ENCODE measurements at places on chromosomes 3 and 15.

DNA sequence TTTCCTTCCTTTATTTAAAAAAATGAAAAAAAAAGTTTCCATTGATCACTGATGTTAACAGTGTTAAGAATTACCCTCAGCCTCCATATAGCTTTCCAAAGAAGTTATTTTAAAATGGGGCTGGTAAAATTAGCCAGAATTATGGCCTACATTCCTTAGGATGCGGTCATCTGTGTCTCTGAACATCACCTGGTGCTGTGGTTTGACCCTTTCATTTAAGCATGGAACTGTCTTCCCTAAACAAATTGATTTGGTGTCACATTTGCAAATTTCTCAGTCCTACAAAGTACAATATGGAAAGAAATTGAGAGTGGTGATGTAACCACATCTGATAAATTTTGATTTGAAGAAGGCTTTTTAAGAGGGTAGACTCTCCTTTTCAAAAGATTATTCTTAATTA is 40.3 kb upstream of the ZPLD1 start:
- DNase-seq, result no peak

DNA sequence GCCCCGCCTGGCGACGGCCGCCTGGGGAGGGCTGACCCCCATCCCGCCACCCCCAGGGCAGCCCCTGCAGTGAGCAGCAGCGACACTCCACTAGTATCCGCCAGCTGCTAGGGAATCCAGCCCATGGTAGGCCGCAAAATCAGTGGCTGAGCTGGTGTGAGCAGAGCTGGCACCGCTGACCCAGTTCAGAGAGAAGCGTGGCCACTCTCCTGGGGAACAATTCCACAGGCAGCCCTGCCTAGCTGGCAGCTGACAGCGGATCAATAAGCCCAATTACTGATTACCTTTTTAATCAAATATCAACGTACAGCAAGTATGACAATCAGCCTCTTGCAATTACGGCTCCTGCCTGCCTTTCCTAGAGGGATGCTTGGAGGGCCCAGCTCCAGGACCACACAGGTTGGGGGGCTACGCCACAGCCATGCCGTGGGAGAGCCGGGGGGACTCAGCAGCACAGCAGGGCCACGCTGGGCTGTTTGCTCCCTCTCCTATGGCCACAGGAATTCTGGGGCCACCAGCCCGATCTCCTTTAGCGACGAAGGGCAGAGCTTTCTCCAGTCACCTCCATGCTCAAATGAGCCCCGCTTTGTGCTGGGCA is 13.9 kb downstream of the DNAJB8 start:
- DNase-seq, result no peak

- no peak for DNase-seq
These were observed 92.0 kb upstream of the CCDC54 start for GRCh38 chr3:107285197-107285596.

DNA sequence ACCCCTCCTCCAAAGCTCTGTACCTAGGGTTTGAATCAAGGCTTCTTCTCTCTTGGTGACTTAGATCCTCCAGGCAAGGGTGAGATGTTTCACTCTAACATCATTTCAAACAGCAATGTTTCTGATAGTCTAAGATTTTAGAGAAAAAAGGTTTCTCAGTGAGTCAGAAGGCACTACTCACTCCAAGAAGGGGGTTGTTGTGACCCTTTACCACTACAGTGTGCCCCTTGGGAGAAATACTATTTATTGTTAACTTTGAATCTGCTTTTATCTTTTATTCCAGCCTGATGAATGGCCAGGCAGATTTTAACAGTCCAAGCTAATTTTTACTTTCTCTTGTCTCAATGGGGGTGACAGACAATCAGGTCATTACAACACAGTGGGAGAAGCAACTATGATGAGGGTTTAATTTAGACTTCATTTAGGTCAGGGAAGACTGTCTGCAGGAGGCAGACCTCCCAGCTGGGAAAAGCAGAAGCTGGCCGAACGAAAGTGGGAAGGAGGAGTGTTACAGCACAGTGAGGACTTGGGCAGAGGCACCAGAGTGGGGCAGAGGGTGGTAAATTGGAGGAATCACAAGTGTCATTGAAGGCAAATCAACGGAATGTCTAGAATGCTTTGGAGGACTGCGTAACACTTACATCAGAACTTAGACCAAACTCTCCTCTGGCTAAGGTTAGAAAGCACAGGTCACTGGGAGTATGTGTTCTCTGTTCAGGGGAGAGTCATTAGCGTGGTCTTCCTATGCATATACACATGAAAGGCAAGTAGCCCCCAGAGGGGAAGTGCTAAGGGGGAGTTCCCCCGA is 21.2 kb downstream of the ZNF860 start:
- DNase-seq, result no peak

DNA sequence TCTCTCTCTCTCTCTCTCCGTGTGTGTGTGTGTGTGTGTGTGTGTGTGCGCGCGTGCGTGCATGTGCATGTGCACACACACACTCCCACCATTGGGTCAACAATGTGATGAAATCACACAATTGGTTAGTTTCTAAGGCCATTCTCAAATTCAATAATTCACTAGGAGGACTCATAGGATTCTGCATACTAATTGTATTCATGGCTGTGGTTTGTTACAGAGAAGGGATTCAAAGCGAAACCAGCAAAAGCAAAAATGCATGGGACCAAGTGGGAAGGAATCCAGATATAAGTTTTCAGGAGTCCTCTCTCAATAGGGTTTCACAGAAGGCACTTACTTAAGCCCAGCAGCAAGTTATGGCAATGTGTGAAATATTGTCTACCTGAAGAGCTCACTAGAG is 515.0 kb downstream of the PYDC2 start:
- no peak for DNase-seq

DNA sequence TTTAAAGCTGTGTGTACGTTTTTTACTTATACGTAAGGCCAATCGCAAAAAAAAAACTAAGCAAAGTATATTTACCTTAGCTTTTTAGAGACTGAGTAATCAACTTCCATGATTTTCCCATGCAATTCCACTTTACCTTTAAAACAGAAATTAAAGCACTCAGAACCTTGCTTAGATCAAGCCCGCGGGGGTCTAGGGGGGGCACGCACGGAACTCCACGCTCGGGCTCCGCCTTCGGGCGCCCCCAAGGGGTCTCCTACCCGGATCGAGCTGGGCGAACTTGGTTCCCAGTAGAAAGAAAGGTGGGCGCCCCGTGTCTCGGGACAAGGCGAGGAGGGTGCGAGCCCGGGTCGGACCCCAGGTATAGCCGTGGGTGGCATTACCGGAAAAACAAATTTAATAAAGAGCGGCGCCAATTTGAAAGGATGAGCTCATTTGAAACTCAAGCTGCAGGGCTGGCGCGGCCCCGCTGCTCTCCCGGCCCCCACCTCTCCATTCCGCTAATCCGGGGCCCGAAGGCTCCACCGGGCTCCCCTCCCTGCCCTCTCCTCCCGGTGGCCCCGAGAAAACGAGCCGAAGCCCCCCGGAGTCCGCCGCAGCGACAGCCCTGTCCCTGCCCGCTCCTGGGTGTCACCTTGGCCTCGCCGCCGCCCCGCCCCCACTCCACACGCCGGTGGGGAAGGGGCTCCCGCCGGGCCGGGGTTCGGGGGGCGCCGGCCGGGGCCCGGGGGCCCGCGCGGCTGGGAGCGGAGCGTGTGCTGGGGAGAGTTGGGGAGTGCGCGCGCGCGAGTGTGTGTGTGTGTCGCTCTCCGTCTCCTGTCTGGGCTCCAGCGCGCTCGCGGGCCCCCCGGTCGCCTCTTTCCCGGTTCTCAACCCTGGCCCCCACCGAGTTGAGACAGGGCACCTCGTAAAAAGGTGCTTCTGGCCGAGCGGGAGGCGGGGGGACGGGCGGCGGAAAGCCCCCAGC is 1.5 kb downstream of the IGF2BP2 start:
- DNase-seq, result peak; percentile 56

DNA sequence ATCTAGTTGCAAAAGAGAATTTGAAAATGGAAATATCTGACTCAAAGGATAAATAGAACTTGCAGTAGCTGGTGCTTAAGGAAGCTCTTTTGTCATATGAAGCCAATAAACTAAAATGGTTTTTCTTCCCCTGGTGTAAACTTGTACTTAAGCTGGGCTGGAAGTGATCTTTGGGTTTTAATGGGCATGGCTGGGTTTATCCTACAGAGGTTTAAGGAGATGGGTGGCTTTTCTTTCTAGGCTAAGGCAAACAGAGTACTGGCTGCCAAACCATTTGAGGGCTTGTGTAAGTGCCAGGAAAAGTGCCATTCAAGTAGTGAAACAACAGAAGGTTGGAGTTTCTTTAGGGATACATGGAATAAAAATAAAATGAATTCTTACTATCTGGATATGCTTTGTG is 12.1 kb upstream of the UTS2B start:
- DNase-seq, result no peak

DNA sequence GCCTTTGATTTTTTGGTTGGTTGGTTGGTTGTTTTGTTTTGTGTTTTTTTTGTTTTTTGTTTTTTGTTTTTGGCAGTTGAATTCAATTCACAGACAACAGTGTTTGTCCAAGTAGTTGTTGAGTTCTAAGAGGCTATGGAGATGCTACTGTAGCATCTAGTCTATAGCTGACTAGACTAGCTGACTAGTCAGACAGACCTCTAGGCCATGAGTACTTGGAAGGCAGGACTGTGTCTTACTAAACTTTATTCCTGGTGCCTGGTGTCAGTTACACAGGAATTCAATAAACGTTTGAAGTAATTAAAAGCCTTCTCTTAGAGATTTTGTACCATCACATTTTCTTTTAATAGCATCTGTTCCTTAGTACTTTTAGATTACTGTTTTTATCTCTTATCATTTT is 35.7 kb downstream of the RNF13 start:
- no peak for DNase-seq

GRCh38 chr15:45731343-45731742 is 96.5 kb downstream of the SQOR start:
- DNase-seq, result no peak

DNA sequence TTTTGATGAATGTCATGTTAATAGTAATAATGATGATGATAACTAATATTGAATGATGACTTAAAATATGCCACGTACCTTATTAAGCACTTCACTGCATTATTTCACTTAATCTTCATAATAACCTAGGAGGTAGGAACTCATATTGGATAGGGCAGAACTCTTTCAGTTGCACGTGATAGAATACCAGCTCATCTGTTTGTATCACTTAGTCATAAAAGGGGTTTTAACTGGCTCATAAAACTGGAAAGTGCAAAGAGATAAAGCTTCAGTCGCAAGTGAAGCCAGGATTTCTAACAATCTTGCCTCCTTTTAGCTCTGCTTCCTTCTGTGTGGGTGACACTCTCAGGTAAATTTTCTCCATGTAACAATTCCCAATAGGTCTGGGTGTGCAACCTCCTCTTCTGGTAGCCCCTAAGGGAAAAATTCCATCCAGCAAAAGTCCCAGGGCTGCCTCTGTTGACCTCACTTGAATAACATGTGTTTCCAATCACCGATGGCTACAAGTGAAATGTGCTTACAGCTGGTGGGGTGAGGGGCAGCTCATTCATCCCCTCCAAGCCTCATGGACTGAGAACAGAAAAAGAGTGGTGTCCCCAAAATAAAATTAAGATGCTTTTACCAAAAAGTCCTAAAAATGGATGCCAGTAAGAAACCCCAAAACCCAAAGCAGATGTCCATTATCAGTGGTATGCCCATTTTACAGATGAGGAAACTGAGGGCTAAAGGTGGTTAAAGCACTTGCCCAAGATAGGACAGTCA is 9.3 kb downstream of the GXYLT2 start:
- no peak for DNase-seq

DNA sequence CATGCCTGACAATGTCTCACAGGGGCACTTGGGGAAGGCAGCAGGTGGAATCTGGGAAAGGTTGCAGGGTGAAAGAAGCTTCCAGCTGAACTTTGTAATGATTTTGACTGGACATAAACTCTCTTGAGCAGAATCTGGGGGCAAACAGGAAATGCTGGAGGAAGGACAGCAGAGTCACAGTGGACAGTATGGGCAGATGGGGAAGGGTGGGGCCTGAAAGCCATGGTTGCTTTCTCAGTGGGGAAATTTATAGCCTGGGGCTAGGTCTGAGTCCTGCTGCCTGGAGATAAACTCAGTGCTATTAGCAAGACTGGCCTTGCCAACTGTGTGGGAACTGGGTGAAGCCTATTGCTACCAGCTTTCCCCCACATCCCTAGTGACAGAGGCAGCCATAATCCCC is 203.2 kb downstream of the OSBPL10 start:
- DNase-seq, result no peak

DNA sequence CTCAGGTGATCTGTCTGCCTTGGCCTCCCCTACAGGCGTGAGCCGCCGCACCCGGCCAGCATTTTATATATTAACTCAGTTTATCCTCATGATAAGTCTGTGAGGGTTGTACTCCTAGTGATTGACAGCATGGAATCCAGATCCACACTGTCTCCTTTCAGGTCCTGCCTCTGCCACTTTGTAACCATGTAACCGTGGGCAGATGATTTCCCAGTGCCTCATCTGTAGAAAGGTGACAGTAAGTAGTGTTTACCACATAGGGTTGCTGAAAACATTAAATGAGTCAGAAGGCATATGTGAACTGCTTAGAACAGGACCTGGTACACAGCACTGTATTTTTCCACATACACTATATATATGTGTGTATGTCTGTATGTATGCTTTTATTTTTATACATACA is 2.4 kb downstream of the FYTTD1 start:
- DNase-seq, result no peak

DNA sequence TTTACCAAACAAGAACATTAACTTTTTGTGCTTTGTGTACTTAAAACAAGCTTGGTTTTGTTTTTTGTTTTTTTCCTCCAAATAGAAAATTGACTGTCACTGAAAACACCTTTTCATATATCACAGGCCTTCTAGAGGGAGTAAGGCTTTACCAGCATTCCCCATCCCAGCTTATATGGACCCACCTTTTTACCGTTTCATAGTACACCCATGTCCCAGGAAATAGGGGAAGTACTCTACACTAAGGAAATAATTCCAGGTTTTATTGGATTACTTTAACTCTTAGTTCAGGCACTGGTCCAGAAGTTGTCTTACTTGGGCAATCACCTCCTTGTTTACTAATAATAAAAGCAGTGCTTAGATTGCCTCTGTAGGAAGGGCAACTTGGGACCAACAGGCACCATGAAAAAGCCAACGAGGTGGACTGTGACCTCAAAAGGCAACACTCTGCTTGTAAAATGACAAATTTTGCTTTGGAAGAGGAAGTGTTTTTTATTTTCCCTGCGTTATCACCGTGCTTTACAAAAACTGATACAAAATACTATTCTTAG is 26.2 kb downstream of the HMG20A start:
- DNase-seq, result no peak

DNA sequence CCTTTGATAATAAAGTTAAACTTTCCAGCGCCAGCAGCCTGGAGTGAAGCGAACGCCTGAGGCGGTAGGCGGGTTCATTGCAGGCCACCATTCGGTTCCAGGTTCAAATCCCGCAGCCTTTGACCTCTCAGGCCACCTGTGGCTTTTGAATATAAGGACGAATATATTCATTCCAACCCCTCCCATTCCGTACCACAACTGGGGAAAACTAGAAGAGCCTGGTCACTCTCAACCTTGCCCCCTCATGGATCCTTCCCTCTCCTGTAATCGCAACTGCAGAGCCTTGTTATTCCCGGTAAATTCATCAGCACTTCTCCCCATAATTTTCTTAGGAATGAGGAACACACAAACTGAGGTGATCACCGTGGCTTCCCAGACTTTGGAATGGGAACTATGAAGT is 35.2 kb downstream of the ZIC4 start:
- DNase-seq, result no peak

GRCh38 chr3:171099911-171100310 is 73.4 kb upstream of the SLC2A2 start:
- DNase-seq, result no peak
